ENCODE measurements at places on chromosomes 2 and 18. TPM values are rescaled to one million over a fixed set of nuclear protein-coding genes. Genes with fewer than 3 reads are reported as not detected.

CCDC138 gene
- total RNA-seq = 12.6 TPM

DNA sequence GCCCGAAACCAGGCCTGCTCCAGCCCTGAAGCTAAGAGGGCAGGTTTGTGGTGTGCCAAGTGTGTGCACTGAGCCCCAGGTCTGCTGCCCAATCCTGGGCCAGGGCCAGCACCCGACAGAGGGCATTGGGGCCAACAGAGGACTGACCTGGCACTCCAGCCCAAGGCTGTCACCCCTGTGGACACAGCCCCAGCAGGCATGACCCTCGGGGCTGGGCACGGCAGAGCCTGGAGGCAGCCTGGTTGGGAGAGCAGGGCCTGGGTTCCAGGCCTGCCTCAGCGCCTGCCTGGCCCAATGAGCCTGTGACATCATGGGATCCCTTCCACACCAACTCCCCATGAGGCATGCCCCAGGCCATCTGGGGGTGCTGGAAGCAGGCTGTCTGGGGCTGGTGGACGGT, 10.8 kb upstream of the SNED1 start:
- no peak for DNase-seq

DNA sequence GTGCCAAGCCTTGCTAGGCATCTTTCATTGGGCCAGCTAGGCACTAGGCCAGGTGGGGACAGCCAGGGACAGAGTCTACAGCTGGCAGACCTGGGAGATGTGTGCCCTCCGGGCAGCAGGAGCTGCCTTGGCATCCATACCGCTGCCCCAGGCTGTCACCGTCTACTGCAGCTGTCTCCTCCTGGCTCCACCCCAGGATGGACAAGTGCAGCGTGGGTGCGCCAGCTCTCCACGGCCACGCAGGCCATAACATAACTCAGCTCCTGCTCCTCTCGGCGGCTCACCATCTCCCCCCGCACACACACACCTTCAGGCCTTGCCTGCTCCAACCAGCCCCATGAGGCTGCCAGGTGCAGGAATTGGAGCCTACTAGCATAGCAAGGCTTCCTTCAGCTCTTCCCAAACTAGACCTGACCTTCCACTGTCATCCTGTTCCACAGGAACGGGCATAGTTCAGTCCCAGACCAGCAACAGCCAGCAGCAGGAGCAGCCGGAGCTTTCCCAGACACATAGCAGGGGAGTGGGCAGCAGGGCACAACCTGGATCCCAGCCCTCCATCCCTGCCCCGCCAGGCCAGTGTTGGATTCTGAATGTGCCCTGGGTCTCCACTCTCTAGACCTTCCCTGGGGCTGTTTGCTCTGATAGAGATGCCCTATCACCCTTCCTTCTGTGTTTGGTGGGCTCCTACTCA, 2.5 kb upstream of the ADRA2B start:
- DNase-seq = no peak

DNA sequence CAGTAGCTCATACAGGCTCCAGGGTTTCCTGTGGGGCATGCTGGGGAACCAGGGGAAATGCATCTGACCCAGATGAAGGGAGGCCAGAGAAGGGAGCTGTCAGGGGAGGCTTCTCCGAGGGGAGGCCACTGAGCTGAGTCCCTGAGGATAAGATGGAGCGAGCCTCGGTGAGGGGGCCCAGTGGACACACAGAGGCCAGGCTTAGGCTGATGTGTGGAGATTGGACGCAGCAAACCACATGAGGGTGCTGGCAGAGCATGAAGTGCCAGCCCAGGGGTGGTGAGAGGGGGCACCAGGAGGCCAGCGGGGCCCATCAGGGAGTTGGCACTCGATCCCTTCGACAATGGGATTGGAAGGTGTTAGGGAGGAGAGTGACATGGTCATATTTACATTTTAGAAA, 235.0 kb downstream of the KLHL29 start:
- no peak for DNase-seq

GRCh38 chr18:40018266-40018665, 1936.8 kb upstream of the PIK3C3 start:
- no peak for DNase-seq

ECEL1 gene
- 0.16 TPM for total RNA-seq
